Activated CD4-positive, alpha-beta T cell treated with anti-CD3 and anti-CD28 coated beads, Interleukin-2, amount 50 U/mL, for 24 hours (primary cell): ENCODE measurements at places on chromosomes 2 and 18.
A peak's percentile ranks its signal among the peaks of the same experiment; 100 is the strongest.

DNA sequence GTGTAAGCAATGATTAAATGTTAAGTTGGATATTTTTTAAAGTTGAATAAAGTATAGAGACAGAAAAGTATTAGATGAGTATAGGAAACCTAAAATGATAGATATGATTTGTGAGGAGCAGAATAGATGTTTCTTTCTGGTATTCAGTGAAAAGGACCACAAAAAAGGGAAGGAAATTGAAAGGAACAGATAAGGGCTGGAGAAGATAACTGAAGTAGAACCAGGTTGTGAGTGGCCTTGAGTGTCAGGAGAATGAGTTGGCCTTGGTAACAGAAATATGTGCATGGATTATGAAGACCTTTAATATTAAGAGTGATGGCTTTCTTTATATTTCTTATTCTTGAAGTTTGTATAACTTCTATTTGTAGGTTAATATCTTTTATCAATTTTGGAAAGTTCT lies 543.5 kb downstream of the METTL4 start:
- no peak for DNase-seq

GRCh38 chr18:41371156-41372045 lies 583.6 kb upstream of the PIK3C3 start:
- DNase-seq, result no peak

GRCh38 chr18:61606759-61607158 lies 273.5 kb downstream of the CDH20 start:
- DNase-seq, result no peak

GRCh38 chr2:9809064-9809356 lies 34.3 kb upstream of the TAF1B start:
- DNase-seq, result no peak

DNA sequence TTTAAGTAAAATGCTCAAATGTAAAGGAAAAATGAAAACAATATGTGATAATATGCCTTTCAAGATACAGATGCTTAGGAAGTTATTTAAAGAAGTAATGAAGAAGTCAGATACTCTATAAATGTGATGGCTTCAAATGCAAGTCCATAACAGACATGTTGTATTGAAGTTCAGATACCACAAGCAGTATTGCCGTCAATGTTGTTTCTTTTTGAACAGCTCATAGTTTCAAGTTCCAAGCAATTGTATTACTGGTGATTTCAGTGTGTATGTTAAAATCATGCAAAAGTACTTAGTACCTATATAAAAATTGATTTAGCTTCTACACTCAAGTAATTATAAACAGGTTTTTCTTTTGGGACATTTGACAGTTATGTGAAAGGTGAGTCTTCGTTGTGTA lies 24.9 kb downstream of the KCMF1 start:
- no peak for DNase-seq

GRCh38 chr2:146214394-146214929 lies 1630.4 kb upstream of the ACVR2A start:
- no peak for DNase-seq

- no peak for DNase-seq
Measured at GRCh38 chr18:36934884-36935283, 106.0 kb downstream of the KIAA1328 start.

DNA sequence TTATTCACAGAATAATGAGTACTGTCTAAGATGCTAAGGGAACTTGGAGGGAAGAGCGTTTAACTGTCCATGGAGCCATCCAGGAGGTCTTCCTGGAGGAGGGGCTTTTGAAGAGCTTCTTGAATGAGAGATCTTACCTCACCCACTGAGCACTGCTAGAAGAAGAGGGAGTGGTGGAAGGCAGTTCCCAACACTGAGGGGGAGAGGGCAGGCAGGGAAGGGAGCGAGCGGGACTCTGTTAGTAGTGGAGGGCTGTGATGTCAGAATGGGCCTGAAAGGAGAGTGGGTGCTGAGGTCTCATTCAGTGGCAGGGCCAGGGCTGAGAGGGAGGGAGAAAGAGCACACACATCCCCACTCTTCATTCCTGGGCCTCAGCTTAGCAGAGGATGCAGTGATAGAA lies 65.0 kb downstream of the NCK2 start:
- DNase-seq, result no peak

DNA sequence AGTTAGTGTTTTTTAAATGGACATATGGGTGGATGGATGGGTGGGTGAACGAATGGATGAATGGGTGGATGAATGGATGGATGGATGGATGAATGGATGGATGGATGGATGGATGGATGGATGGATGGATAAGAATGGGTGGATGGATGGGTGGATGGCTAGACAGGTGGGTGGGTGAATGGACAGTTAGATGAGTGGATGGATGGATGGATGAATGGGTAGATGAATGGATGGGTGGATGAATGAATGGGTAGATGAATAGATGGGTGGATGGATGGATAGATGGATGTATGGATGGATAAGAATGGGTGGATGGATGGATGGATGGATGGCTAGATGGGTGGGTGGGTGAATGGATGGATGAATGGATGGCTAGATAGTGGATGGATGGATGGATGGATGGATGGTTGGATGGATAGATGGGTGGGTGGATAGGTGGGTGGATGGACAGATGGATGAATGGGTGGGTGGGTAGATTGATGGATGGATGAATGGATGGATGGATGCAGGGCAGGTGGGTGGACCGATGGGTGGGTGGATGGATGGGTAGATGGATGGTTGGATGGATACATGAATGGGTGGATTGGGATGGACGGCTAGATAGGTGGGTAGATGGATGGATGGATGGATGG lies 64.0 kb downstream of the CTIF start:
- DNase-seq, result no peak

GRCh38 chr2:136288249-136288648 lies 170.3 kb upstream of the CXCR4 start:
- DNase-seq, result no peak

DNA sequence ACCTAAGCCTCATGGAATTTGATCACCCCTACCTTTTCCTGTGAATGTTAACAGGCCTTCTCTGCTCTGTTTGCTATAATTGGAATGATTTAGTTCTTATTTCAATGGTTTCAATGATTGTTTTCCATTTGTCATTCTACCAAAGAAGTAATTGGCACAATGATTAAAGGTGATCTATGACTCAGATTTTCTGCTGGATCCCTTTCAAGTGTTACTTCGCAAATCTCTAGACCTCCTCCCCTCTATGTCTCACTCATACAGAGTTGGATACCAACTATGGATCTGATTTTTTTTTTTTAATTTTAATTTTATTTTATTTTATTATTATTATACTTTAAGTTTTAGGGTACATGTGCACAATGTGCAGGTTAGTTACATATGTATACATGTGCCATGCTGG lies 29.6 kb upstream of the FAM117B start:
- DNase-seq, result peak; percentile 30

DNA sequence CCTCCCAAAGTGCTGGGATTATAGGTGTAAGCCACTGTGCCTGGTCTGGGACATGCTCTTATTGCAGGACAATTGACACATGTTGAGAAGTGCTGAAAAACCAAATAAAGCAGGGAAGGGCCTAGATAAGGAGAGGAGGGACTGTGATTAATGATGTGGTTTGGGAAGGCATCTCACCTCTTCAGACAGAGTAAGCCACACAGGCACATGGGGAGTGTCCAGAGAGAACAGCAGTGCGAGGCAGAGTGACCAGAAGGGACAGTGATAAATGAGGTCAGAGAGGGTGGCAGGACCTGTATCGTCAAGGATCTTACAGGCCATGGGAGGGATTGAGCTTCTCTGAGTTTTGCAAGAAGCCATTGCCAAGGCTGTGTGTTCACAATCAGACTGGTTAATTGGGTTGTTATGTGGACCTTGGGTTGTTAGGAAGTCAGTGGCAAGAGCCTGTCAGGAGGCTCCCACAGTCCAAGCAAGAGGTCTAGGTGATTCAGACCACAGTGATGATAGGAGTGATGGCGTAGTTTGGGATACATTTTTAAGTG lies 58.5 kb downstream of the EIF5B start:
- DNase-seq, result no peak

DNA sequence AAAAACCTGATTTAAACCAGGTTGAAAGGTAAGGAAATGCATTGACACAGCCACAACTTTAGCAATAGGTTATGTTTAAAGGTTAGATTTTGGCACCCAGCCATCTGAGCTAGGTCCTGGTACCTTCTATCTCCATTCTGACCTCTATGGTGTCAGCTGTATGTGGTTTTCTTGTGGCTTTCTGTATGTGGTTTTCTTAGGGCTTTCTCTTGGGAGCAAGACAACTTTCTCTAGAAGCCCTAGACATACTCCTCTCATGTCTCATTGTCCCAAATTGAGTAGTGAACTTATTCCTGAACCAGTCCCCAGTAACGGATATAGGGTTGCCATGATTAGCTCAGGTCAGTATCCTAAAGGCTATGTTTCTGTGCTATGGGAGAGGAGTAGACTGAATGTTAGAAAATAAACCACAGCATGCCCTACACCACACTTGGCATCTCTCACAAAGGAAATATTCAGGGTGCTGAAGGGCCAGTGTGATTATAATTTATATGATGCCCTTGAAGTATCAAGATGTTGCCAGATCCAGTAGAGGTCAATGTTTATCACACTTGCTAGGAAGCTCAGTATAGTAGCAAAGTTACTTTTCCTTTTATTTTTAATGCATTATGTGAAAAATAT lies 176.1 kb downstream of the CAPN13 start:
- DNase-seq, result no peak

DNA sequence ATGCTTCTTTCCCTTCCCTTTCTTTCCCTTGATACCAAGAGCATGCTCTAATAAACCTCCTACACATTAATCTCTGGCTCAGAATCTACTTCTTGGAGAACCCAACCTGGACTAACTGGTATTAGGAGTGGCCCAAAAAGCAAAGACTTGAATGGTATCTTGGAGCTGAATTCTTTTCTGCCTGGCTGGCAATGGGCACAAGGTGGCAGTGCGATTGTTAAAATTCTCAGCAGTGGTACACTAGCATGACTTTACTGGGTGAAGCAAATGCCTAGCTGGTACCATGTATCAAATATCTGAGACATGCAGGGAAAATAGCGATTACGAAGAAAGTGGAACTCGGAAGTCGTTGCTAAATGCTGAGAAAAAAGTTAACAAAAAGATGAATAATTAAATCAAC lies 376.1 kb downstream of the XIRP2 start:
- DNase-seq, result no peak

- DNase-seq, result no peak
Measured at GRCh38 chr2:2149379-2149778, 181.7 kb downstream of the MYT1L start.

DNA sequence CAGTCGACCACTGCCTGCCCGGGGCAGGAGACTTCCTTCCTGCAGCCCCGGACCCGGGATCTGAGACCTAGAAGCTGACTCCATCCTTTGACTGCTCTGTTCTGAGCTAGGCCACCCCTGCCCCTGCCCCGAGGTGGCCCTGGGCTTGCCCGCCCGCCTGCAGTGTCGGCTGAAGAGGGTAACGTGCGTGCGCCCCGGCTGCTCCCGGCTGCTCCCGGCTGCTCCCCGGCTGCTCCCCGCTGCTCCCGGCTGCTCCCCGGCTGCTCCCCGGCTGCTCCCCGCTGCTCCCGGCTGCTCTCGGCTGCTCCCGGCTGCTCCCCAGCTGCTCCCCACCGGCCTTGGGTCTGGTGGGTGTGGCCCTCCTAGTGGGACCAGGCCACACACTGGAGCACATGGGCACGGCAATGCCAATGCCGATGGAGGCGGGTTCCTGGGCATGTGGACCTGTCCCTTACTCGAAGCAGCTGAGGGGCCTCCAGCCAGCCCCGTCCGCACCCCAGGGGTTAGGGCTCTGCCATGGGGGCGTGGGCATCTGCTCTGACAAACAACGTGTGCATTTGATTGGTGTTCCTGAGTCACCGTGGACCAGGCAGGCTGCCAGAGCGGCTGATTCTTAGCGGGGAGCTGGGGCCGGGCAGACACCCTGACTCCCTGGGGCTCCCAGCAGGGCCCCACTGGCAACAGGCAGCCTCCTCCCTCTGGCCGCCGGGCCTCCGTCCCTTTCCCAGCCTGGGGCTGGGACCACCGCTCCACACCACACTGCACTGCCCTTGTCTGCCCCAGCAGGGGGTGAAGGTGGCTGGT lies 2.0 kb upstream of the GAL3ST2 start:
- no peak for DNase-seq
